Esophagus mucosa (tissue), 1 donor: ENCODE measurements at places on chromosomes 2 and 18. TPM values are rescaled to one million over a fixed set of nuclear protein-coding genes. Genes with fewer than 3 reads are reported as not detected.

Gene L3MBTL4
- 4.8 TPM for total RNA-seq

Gene OLA1
- 74.7 TPM for total RNA-seq

GRCh38 chr2:99640635-99641151 lies 150.9 kb upstream of the REV1 start:
- ATAC-seq: no peak

Gene TLX2
- total RNA-seq: not detected

Gene OTX1
- total RNA-seq: 1.8 TPM

Gene ACOXL
- total RNA-seq: not detected

- ATAC-seq: no peak
Measured at GRCh38 chr2:42049221-42050009, 1.6 kb downstream of the PKDCC start.
